Endothelial cell of umbilical vein (primary cell): ENCODE measurements at places on chromosomes 7 and 10. TPM values are rescaled to one million over a fixed set of nuclear protein-coding genes. Genes with fewer than 3 reads are reported as not detected.
A peak's percentile ranks its signal among the peaks of the same experiment; 100 is the strongest.

DNA sequence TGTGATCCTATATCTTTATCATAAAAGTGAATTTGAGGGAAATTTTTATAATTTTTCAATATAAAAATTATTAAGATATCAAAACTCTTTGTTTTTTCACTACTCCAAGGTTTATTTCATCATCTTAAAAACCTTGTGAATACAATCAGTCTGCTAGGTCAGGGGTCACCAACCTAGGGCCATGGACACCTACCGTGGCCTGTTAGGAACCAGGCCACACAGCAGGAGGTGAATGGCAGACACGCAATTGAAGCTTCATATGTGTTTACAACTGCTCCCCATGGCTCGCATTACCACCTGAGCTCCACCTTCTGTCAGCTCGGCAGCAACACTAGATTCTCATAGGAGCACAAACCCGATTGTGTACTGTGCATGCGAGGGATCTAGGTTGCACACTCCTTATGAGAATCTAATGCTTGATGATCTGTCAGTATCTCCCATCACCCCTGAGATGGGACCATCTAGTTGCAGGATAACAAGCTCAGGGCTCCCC is 271.2 kb upstream of the C7orf33 start:
- no peak for DNase-seq

The GCK gene
- 0.32 and 0.51 TPM in 2 replicates for total RNA-seq

GRCh38 chr10:5500162-5500670 is 846 bp upstream of the CALML5 start:
- no peak for DNase-seq

The PAPOLB gene
- 0.07 TPM in 2 replicates for total RNA-seq

The TSPAN33 gene
- total RNA-seq: 0.16 TPM in 1 of 2 replicates, not detected in the other

- no peak for DNase-seq
These were observed 104.3 kb downstream of the BBS9 start for GRCh38 chr7:33233659-33234058.

The VGF gene
- not detected in 2 replicates for total RNA-seq

The PDGFA gene
- 62.4 and 68.1 TPM in 2 replicates for total RNA-seq

DNA sequence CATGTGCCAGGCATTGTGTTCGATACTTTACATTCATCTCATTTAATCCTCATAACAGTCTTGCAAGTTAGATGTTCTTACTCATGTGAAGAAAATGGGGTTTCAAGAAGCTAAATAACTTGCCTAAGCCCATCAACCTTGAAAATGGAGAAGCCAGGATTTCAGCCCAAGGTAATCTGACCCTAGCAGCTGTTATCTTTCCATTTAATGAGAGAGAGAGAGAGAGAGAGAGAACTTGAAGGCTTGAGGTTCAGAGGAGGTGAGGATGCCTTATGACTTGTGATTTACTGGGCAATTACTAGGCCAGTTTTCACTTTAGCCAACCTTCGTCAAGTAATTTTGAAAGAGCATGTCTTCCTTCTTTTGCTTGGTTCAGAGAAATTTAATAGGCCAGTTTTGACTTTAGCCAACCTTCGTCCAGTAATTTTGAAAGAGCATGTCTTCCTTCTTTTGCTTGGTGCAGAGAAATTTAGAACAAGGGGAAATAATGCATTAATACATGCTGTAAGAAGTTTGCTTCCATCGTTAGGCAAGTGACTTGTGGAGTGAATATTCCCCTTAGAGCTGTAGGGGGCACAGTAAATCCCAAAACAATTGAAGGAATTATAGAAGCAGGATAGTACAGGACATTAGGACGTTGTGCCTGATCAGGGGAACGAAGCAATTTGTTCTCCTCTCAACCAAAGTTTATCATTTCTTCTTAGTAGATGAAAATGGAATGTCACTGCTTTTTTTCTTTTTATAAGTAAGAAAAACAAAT is 143.0 kb upstream of the BMPER start:
- DNase-seq: no peak

GRCh38 chr7:46168671-46169383 is 247.8 kb upstream of the IGFBP3 start:
- DNase-seq: no peak

The ICA1 gene
- total RNA-seq: 39.7 and 47.1 TPM in 2 replicates

- DNase-seq: no peak
These were observed 25.8 kb upstream of the SH2B2 start for GRCh38 chr7:102260856-102261255.

- no peak for DNase-seq
These were observed 216.5 kb upstream of the SEMA3C start for GRCh38 chr7:81135324-81135723.

The MRLN gene
- not detected in 2 replicates for total RNA-seq

The TYW1 gene
- 15.2 and 15.9 TPM in 2 replicates for total RNA-seq

The SLC13A1 gene
- not detected in 2 replicates for total RNA-seq

DNA sequence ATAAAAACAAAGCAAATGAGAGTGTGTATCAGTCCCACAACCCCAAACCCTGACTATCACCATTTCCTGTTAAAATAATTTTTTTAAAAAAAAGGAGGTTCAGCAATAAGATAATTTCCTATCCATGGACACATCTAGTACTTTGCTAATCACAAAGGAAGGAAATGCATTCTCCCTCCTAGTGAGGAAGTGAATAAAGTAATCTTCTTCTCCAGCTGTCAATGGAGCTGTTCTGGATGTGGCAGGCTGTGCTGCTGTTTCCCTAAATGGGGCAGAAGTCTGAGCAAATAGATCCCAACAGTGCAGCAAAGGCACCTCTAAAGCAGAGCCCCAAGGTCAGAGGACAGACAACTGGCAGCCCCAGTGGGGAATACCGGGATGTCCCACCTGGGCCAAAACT is 540.0 kb downstream of the KCNMA1 start:
- DNase-seq: no peak

- no peak for DNase-seq
These were observed 9.4 kb downstream of the RNF133 start for GRCh38 chr7:122689346-122690109.

The PILRA gene
- 0.53 and 1.3 TPM in 2 replicates for total RNA-seq

DNA sequence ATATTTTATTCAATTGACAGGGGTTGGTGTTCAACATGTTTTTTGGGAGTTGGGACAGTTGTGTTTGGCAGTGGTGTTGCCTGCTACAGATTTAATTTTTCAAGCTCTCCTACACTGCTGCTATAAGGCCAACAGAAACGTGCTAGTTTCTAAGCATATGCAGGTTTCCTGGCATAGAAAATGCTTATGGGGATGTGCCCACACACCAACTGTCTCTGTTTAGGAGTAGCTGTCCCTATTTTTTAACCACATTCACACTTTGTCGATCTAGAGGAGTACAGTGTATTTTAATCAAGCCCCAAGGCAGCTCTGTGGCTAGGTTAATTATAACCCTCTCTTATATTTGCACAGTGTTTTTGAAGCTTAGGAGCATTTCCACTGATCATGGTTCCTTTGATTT is 28.6 kb downstream of the TMEM178B start:
- DNase-seq: no peak

The ANKRD2 gene
- 1.6 and 2.3 TPM in 2 replicates for total RNA-seq

The CFAP70 gene
- total RNA-seq: 0.12 and 0.27 TPM in 2 replicates

The MMP21 gene
- not detected in 2 replicates for total RNA-seq

DNA sequence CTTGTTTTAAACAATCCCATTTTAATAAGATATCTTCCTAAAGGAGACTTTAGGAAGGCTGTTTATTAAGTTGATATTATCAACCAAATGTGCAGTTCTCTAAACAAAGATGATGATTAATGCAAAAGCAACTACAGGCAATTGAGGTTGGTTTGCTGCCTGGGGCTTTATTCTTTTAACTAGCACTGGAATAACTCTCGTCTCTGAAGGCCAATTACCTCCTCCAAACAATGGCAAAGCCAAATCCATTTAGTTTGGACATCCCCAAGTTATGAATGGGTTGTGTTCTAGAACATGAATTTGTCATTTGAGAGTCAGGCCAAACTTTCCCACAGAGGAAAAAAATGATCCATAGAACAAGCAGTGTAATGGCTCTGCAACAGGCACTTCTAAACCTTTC is 114.1 kb downstream of the SLC16A9 start:
- no peak for DNase-seq

DNA sequence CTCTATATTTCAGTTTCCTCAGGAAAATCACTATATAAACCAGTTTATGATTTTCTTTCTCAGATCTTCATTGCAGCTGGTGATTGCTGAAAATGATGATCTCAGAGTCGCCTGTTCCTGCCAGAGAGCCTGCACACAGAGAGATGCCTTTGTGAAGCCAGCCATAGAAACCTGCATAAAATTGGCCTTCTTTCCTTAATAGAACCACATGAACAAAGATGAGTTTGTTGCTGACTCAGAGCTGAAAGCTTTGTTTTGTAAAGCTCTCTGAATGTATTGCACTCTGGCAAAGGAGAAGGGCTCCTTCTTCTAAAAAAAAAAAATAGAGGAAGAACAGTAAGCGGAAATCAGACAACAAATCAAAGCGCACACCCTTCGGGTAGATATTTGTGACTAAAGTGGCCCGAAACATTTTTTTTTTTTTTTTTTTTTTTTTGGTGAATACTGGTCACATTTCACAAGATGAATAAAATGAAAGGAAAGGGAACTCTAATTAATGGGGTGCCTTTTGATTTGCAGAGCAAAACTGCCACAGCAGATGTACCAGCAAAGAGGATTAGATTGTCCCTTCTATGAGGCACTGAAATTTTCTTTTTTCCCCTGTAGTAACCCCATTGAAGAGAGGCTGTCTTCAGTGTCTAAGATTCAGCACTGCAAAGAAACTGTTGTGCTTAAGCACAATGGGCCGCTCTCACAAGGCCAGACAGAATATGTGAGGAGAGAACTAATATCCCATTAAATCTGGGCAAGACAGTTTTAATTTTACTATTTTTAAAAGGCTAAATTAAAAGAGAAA is 75.1 kb upstream of the PTPRZ1 start:
- no peak for DNase-seq

DNA sequence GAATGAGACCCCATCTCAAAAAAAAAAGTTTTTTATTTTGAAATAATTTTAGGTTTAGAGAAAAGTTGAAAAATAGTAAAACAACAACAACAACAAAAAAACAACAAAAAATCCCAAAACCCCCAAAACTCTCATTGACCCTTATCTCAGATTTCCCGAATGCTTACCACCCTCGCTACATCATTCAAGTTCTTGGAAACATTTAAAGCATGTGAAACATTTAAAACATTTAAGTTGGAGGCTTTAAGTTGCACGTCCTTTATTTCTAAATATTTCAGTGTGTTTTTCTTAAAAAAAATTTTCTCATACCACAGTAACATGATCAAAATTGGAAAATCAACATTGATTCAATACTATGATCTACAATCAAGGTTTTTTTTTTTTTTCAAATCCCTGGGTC is 382 bp upstream of the ARMS2 start:
- no peak for DNase-seq

DNA sequence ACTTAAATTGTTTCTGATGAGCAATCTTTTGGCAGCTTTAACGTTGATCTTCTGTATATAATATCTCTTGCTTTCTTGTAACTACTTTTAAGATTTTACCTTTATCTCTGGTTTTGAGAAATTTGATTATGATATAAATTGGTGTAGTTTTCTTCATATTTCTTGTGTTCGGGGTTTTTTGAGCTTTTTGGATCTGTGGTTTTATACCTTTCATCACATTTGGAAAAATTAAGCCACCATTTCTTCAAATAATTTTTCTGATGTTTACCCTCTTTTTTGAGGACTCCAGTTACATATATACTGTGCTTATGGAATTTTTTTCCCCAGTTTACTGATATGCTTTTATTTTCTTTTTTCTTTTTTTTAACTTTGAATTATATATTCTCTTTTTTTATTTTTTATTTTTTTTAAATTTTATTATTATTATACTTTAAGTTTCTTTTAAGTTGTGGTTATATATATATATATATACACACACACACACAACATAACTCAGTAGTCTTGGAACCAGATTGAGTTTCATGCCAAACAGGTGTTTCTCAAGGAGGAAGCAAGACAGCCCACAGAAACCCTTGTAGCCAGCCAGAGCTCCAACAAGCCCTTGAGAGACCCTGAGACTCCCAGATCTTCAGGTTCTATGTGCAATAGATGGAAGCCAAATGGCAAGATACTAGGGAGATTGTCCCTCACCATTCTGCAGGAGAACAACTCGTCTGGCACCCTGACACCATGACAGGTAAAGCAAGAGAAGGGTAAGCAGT is 27.5 kb upstream of the NME8 start:
- no peak for DNase-seq

DNA sequence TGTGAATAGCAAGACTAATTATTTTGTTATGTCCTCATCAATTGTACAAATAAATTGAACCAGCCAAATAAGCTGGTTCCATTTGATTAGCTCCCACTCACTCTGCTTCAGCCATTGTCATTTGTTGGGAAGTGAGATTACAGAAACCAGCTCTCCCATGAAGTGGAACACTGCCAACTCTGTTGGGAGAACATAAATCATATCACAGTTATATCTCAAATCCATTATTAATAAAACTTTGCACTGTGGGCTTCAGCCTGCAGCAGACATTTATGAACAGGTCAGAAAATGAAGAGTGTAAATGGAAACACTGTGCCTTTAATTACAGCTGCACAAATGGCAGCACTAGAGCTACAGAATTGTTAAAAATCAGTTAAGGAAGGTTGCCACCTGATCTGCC is 46.7 kb upstream of the TEX47 start:
- DNase-seq: peak; percentile 2

The AP1S1 gene
- total RNA-seq: 70.9 and 93.3 TPM in 2 replicates

DNA sequence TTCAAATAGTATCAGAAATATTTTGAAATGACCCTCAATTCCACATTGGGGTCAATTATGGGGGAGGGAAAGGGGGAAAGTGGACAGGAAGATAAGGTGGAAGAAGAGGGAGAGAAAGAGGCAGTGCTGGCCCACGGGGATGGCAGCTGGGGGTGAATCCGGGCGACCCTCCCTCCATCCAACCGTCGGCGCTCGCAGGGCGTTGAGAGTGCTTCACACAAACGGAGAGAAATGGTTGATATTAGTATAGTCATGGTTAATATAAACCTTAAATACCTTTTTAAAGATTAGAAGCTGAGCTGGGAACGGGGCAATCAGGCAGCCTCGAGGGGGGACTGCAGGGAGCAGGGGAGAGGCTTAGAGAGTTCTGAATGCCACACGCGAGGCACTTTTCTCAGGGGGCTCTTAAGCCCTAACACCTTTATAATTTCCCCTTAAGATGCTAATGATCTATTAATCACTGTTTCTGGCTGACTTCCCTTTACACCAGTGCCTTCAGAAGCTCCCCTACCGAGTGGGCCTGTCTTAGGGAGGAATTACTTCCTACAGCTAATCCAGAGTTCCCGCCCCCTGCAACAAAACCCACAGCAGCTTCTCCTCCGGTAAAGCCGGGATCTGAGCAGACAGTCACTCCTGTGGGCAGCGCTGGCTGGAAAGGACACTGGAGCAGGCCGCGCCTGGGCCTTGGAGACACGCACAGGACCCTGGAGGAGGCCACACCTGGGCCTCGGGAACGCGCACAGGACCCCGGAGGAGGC is 39.5 kb downstream of the PRKAG2 start:
- DNase-seq: no peak

DNA sequence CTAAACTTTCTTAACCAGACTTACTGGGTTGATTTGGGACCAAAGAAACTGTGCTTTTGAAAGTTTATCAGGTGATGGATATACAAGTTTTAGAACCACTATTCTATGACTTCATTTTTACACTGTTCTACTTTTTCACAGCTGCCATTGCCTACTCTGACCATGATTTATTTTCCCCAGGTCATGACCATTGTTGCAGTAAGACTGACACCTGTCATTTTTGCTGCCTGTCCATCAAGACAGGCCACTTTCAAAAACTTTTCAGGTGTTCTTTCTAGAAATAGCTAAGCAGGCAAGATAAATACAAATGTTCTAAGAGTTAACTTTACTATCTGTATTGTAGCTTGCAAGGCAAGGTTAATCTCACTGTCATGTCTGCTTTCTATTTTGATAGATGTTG is 147.9 kb upstream of the SEMA3C start:
- no peak for DNase-seq

The LRRN3 gene
- total RNA-seq: not detected in 2 replicates
